ENCODE measurements at places on chromosomes 7 and 10. TPM values are rescaled to one million over a fixed set of nuclear protein-coding genes. Genes with fewer than 3 reads are reported as not detected.

The PRF1 gene
- 4.3 TPM for polyA plus RNA-seq

The GPER1 gene
- polyA plus RNA-seq, result 10.9 TPM

The ADAM8 gene
- 0.15 TPM for polyA plus RNA-seq

The PPP3CB gene
- 62.6 TPM for polyA plus RNA-seq

The PMPCB gene
- polyA plus RNA-seq, result 48.6 TPM

All from brain (organoid and tissue), 16 donors.